RWPE1 (cell line): ENCODE measurements at places on chromosomes 2 and 18.

- no peak for DNase-seq
These were observed 409.0 kb upstream of the SMIM21 start for GRCh38 chr18:75836516-75836915.

- no peak for DNase-seq
These were observed 126.9 kb upstream of the PIK3C3 start for GRCh38 chr18:41828137-41828536.

GRCh38 chr18:77178559-77178958 is 46.0 kb upstream of the MBP start:
- no peak for DNase-seq

- no peak for DNase-seq
These were observed 2.3 kb upstream of the ZNF532 start for GRCh38 chr18:58862356-58862755.

GRCh38 chr2:221895366-221896121 is 323.4 kb upstream of the EPHA4 start:
- DNase-seq, result no peak

DNA sequence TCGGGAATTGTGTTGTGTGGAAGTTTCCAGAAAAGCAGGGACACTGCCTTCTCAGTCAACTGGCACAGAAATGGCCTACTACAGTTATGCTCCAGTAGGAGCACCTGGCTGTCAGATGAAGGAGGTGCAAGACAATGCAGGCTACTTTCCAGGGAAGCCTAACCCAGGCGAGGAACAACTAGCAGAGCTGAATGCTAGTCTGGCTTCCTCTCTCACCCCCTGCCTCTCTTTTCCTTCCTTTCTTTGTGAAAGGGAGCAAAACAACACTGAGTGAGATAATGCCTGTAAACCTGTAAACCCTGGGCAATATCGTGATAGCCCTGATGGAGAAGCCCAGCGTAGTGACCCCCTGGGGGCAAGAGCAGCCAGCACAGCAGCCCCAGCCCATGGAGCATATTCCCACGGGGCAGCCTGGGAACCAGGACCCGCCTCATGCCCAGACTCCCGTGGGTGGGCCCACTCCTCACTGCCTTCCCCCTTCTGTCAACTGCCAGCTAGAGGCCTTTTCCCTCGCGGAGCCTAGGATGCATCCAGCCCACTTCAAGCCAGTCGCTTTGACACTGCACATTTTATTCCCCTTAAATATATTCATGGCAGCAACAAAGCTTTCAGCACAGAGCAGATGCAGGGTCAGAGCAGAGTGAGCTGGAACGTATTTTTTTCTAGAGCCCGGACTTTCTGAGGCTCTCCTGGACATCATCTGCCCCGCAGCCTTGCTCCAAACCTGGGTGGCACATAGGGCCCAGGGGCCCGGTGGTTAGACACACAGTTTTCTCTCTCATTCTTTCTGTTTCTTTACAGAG is 77.0 kb downstream of the PDCL3 start:
- no peak for DNase-seq

GRCh38 chr2:168443818-168444217 is 12.3 kb upstream of the CERS6 start:
- no peak for DNase-seq

GRCh38 chr2:19231625-19232024 is 126.8 kb downstream of the OSR1 start:
- DNase-seq, result no peak

DNA sequence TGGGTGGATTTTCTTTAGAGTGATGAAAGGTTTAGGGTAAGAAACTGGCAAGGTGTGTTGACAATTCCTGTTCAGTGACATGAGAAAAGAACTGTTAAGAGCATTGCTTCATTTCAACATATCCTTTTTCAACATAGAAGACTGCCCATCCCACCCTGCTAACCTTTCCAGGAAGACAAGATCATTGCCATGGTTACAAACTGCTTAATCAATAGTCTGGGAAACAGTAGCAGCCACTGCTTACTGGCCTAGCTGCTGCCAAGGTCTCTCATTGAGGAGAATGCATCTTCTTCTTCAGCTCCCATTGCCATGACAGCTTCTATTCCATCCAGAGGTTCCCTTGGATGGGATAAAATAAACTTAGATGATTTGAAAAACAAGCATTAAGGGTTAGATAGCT is 212.1 kb downstream of the LRRTM1 start:
- DNase-seq, result no peak

GRCh38 chr2:60821587-60822302 is 59.6 kb upstream of the REL start:
- no peak for DNase-seq

DNA sequence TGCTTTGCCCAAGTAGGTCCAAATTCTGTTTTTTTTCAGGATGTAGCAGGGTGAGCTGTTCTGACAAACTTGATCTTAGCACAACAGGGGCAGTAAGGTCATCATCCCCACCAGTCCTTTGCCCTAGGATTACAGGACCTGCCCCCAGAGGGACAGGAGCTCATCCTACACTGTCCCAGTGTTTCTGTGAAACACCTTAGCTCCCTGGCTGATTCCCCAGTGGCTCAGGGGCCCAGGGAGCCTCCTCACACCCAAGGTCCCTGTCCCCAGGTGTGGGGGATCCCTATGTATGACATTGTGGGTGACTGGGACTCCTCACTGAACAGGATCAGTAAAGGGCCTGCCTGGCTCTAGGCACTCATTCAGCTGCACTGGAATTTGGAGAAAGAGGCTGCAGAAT is 191.2 kb downstream of the ANKRD30B start:
- DNase-seq, result no peak

DNA sequence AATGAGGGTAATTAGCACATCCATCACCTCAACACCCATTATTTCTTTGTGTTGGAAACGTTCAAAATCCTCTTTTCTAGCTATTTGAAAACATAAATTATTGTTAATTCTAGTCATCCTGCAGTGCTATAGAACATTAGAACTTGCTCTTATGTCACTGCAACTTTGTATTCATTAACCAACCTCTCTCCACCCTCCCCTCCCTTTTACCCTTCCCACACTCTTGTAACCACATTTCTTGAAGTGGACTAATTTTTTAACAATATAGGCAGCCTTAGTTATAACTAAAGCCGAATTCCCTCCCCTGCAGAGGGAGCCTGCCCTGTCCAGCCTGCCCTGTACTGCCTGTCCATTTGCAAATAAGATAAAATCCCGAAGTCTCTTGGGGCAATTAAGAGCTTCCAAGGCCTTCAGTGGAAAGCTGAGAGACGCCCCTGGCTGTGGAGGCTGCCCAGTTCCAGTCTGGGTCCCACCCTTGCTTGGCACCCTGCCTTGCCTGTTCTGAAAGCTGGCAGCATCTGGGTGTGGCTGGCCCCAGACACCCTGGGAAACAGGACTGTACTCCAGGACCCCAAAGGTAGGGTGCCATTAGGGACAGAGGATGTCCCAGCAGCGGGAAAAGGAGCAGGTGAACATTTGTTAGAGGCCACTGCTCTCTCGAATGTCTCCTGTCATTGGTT is 65.1 kb downstream of the MEX3C start:
- no peak for DNase-seq

DNA sequence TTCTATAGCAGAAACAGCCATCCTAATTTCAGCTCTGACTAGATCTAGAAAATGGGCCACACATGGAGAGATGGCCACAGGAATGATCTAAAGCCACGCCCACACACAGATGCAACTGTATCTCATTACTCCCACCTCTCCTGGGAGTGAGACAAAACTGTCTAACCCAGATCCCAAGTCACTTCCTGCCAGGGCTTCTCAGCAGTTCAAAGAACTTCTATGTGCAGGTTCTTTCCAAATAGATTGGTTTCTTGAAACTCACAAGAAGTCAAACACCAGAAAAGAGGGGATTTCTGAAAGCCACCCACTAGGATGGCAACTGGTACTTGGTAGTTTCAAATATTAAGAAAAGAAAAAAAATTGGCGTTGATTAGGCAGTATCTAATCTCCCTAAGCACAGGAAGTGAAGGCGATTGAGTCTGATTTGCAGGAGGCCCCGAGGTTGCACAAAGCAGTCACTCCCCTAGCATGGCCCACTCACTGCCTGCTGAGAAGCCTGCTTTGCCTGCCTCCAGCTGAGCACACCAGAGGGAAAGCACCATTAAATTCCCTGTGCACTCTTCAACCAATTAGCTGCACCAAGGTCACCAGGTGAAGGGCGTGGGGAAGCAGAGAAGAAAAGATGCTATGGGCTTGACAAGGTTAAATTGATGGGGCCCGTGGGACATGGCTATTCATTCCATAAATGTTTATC is 51.1 kb downstream of the PAPOLG start:
- DNase-seq, result no peak

DNA sequence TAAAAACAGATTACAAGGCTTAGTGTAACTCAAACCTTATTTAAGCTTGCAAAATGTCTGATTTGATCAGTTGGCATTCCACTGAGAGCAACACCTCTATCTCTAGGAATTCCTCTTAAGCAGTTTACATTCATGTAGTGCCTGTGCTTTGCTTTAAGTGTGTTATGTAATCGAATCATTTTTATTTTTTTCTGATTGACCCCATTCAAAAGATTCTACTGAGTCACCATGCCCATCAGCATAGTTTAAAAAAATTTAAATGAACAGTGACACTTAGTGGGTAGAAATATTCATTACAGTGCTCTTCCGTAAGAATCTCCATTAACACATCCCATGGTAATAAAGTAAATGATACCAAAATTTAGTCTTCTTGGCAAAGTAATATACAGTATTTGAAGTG is 67.8 kb upstream of the SLC4A10 start:
- no peak for DNase-seq

DNA sequence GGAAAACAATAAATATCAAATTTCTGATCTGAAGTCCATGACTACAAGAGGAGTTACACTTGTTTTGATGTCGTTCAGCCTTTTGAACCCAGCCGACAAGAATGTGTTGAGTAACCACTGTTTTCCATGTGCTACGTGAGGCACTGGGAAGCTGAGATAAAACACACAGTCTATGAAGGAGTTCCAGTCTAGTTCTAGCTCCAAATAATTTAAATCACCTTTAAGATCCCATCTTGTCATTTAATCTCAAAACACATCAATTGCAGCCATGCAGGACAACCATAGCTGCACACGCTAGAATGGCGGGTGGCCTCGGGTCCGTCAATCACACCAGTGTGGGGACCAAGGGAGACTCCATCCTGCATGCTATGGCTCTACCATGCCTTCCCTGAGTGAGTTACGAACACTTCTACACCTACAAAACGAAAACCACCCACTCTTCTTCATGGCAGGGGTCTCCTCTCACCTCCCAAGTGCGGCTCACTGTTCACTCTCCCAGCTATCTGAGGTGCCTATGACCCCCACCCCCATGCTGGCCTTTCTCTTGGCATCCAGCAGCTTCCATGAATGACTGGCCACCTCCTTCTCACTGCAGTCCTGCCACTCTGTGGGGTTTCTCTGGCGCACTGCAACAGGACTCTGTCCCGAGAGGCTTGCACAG is 3.8 kb downstream of the FHL2 start:
- DNase-seq, result no peak
